ENCODE measurements at places on chromosomes 16 and 17.

DNA sequence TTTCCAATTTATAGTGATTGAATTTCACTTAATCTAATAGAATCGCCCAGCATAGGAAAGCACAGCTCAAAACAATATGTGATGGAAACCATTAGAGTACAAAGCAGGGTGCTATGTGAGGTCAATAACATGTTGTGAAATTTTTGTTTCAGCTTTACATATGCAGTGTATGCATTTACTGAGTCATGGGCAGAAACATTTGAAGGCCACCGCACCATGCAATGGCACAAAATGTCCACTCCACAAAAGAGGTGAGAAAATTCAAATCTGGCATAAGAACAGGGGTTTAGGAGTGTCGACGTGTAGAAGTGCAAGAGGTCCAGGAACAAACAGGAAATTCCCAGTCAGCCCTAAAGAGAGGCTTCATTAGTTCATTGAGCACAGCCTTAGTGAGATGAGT is 131.2 kb downstream of the ANKFN1 start:
- no peak for DNase-seq

GRCh38 chr17:72967277-72967970 is 125.1 kb downstream of the SLC39A11 start:
- DNase-seq, result no peak

DNA sequence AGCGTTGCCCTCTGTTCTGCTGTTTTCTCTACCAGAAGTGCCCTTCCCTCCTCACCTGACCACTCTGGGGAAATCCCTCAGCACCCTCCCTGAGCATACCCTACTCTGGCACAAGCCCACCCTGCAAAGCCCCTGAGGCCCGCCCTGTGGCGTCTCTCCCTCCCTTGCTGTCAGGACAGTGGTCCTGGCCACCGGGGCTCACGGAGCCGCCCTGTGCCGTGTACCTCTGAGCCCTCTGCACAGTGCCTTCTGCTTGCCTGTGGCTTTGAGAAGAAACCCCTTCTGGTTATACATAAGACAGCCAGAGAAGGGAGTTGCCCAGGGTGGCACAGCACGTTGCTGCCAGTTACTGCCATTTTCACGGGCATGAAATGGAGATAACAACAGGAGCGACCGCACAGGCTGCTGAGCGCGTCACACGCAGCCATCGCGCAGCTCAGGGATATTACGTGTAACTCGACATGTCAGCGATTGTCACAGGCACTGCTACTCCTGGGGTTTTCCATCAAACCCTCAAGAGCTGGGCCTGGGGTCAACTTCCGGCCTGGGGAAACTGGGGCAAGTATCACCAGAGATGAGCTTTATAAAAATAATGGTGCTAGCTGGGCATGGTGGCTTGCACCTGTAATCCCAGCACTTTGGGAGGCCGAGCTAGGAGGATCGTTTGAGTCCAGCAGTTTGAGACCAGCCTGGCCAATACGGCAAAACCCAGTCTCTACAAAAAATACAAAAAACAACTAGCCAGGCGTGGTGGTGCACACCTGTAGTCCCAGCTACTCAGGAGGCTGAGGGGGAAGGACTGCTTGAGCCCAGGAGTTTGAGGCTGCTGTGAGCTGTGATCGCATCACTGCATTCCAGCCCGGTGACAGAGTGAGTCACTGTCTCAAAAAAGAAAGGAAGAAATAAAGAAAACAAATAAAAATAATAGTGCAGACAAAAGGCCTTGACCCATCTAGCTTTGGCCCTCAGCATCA is 14.8 kb downstream of the SCGB1C2 start:
- DNase-seq, result no peak

DNA sequence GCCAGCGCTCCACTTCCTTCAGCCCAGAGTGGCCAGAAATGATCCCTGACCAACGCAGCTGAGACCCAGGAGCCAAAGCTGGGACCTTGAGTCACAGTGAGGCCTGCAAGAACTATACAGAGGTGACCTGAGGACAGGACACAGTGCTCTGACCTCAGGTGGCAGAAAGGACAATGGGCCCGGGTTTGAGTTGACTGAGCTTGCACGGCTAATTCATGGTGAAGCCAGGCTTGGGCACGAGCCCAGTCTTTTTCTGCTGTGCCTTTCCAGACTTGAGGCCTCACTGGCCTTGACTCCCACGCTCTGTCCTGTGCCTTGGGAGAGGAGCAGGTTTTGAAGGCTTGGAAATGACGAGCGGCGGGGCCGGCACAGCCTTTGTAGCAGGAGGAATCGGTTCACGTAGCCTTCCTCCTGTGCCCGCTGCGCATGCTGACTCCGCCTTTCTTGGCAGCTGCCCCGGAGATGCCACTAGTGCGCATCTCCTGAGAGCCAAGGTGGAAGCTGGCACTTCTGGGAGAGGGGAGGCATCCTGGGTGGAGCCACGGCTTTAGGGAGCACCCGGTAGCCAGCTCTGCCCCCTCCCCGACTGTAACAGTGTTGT is 34.9 kb downstream of the NDEL1 start:
- DNase-seq, result no peak

- no peak for DNase-seq
Measured at GRCh38 chr16:10833271-10833670, 14.7 kb upstream of the TVP23A start.

DNA sequence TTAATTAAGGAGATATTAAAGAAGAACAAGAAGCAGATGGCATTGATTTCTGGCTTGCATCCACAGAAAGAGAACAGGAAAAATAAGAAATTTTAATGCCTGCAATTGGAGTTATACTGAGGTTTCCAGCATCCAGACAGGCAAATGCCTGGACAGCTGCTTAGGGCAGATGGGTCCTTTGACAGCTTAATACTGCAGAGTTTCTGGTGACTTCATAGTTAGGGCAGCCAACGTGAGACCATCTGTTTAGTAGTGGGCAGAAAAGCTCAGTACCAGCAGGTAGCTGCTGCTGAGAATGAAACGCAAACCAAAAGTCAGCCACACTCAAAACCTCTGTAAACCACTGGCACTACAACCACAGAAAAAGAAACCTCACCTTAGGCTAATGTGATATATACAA is 109.8 kb downstream of the CDK5R1 start:
- no peak for DNase-seq

GRCh38 chr17:45050481-45051059 is 862 bp downstream of the DCAKD start:
- DNase-seq, result peak; percentile 32

- DNase-seq, result no peak
Measured at GRCh38 chr17:58268774-58269556, 11.8 kb downstream of the MPO start.

DNA sequence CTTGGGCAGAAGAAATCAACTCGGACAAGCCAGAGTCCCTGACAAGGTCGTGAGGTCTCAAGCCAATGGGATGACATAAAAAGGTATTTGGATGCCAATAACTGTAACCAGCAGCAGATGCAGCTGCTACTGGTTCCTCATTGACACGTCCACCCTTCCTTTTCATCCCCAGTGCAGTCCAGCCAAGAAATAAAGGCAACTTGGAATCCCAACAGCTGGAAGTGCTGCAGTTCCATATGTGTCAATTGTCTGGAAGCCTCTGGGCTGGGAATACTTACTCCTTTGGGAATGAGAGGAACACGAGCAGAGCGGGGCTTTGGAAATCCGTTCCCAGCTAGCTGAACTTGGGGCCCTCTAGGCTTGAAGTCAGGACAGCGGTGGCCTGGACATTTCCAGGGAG is 360.4 kb upstream of the ZFHX3 start:
- DNase-seq, result no peak

DNA sequence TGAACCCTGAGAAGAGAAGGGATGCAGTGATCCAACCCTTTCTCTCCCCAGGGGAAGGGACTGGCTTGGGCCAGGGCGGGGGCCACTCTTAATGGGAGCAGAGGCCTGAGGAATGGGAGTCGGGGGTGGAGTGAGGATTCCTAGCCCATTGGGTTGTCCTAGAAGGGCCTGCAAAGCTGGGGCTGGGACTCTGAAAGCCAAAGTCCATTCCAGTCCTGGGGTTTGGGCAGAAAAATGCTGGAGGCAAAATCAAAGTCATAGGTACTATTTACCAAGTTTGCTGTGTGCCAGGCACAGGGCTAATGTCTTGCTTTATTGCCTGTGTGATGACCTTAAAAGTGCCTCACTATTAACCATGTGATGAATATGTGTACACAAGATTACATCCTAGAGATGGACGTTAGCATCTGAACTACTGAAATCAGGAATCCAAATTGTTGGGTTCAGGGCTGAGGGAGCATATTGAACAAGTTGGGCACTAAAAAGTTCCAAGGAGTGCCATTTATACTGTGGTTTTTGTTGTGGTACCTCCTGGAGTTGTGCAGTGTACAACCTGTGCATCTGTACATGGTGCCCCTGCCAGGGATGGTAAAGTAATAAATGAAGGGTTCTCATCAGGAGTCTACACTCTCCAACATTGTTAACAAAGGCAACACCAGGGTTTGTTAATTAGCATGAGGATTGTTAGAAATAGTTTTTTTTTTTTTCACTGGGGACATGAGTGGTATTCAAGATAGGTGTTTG is 84.4 kb upstream of the NKD1 start:
- DNase-seq, result no peak
